ENCODE measurements at places on chromosomes 6 and 20.

DNA sequence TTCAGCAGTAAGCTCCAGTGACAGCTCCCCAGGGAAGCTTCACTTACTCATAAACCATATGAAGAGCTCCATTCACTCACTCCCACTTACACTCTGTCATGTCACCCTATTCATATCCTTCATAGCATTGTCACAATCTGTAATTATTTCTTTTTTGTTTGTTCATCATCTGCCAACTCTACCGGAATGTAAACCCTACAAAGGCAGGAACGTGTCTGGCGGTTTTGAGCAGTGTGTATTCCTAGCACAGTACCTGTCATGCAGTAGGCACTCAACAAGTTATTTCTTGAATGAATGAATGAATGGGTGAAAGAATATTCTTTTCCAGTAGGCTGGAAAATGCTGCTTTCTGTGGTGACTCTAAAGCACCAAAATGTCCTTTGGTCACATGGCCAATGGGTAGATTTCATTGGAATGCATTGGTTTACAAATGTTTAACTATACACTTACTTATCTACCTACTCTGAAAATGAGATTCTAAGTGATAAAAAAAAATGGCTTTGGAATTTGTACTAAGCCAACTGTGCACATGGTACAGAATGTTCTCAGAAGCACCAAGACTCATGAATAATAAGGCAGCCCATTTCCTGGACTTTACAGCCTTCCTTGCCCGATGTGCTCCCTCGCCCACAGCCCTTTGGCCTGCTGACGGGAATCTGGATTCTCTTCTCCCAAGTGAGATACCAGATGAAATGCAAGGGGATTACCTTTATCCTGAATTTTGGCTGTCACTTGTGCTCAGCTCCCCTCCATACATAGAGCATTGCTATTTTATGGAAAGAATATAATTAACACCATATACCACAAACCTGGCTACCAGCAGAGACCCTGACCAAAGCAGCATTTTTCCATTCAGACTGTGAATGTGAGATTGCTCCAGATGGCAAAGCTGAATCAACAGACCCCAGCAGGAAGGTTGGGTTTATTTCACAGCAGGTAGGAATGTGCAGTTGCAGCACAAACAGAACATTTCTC lies 273.3 kb downstream of the ALDH8A1 start:
- no peak for DNase-seq

DNA sequence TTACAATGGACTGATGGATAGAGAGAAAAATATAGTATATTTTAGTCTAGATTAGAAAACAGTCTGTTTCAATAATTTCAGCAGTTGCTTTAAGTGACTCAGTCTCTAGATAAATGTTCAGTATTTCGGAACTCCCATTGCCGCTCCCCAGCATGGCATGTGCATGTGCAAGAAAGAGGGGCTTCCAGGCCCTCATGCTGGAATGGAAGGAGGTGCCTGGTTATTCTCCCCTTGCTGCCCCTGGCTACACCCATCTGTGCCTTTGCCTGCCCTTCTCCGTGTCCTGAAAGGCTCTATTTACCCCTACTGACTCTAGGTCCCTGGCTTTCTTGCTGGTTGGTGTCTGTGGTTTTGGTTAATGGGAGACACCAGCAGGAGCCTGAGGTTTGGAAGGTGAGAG lies 115.7 kb upstream of the IFNGR1 start:
- no peak for DNase-seq

DNA sequence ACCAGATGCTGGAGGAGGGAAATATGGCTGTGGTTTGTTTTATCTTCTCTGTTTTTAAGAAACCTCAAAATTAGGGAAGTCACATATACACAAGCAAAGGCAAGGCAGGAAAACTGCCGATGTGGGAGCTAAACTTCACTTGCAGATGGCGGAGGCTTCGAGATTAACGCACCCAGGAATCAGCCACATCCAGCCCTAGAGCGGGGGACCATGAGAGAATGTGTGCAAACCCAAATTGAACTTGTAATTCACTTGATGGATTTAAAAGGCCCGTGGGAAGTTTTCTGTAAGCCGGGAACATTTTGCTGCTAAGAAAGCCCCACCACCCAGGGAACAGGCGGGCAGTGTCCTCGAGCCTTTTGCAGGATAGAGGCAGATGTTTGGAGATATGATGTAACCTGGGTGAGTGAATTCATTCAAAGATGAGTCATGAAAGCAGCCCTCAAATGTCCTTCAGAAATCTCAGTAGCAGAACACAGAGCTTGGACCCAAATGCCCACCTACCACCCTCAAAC lies 39.9 kb downstream of the PREX1 start:
- no peak for DNase-seq

- DNase-seq = no peak
These were observed 15.9 kb downstream of the DDO start for GRCh38 chr6:110399219-110400071.

GRCh38 chr6:108896111-108896661 lies 48.0 kb downstream of the ARMC2 start:
- no peak for DNase-seq

- no peak for DNase-seq
These were observed 413.7 kb downstream of the CDKAL1 start for GRCh38 chr6:20947977-20948376.

GRCh38 chr6:154520280-154520679 lies 9.8 kb upstream of the CNKSR3 start:
- no peak for DNase-seq

DNA sequence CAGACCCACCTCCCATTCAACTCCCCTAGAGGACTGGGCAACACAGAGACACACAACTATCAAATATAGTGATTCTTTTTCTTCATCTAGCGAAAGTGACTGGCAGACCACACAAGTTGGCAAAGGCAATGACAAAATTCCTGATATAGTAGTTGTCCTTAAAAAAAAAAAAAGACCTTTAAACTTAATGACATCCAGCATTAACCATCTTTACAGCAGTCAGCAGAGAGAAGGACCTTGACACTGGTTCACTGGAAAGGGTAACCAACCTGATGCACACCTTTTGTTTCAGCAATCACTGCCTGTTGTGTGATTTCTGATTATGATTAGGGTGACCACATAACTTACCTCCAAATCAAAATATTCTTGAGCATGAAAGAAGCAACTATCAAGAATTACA lies 1.7 kb upstream of the CNKSR3 start:
- DNase-seq = no peak

DNA sequence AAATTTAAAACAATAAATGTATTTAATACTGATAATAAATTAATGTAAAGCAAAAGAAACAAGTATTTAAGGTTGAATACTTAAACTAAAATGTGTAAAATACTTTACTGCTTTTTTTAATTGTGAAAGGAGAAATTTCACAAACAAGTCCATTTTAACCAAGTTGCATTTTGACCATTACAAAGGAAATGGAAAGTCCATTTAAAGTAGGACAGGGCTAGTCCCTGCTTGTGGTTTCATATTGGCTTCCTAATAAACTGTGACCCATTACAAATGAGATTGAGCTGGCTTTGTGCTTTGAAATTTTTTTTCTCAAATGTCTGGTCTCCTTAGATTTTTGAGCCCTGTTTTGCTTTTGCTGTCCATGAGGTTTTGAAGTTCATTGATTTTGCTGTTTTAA lies 527.6 kb downstream of the MAFB start:
- no peak for DNase-seq

- DNase-seq = no peak
These were observed 85.8 kb downstream of the ZFP64 start for GRCh38 chr20:52105442-52106422.

DNA sequence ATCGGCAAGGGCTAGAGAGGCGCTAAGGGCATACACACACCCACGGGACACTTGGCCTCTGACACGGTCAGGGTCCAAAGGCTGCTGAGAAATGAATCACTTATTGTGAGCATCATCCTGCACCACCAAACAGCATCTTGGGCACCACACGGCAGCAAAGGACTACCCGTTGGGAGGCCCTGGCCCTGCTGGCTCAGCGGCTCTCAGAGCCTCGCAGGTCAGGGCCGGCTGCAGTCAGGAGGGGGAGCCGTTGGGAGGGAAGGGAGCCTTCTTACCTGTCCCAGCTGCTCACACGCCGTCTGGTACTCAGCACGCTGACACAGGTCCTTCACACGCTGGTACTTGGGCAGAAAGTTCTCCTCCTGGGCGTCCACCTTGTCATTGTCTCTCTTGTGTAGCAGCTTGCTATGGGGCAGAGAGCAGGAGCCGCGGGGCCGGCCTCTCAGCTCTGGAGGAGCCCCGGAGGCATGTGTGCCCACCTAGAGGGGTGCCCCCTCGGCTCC lies 109.0 kb downstream of the SULF2 start:
- DNase-seq = no peak

DNA sequence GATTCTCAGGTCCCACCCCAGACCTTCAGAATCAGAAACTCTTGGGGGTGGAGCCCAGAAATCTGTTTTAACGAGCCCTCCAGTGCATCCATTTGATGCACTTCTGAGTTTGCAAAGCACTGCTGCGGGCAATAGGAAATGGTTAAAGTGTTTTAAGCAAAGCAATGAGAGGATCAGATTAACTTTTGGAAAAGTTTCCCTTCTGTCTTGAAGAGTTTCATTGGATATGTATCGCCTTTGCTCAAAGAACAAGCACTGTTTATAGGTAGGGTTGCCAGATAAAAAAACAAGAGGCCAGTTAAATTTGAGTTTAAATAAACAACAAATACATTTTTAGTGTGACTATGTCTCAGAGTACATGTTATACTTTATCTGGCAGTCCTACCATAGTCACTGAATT lies 226.0 kb downstream of the BMP7 start:
- DNase-seq = no peak

DNA sequence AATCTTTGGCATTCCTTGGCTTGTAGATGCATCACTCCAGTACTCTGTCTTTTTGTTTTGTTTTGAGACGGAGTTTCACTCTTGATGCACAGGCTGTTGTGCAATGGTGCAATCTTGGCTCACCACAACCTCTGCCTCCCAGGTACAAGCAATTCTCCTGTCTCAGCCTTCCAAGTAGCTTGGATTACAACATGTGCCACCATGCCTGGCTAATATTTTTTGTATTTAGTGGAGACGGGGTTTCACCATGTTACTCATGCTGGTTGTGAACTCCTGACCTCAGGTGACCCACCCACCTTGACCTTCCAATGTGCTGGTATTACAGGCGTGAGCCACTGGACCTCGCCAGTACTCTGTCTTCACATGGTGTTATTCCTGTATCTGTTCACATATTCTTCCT lies 35.8 kb upstream of the LGSN start:
- no peak for DNase-seq

DNA sequence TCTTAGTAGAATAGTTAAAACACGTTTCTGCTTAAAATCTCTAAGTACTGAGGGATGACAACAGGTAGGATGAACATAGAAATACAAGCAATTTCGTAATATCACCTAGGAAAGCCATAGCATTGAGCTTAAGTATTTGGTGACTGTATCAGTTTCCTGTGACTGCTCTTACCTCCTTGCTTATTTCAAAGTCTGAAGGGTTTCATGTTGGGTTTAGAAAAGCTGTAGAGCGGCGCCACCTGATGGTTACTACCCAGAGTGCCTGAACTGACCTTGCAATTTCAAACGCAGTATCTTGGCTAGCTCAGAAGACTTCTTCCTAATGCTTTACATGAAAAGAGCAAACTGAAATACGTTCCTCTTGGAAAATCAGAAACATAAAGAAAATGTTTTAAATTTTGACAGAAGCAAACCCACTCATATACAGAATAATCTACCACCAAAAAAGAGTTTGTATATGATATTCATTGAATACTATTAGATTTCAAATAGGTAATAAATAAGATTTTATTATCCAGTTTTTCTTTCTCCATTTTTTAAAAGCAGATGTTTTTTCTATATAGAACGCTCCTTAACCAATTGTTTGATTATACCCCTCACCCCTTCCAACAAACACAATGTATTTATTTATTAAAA lies 82.3 kb upstream of the RIPOR2 start:
- DNase-seq = no peak

GRCh38 chr6:44258325-44258863 lies 1.1 kb upstream of the SLC35B2 start:
- no peak for DNase-seq

- DNase-seq = no peak
These were observed 150.8 kb downstream of the SASH1 start for GRCh38 chr6:148493424-148493823.

DNA sequence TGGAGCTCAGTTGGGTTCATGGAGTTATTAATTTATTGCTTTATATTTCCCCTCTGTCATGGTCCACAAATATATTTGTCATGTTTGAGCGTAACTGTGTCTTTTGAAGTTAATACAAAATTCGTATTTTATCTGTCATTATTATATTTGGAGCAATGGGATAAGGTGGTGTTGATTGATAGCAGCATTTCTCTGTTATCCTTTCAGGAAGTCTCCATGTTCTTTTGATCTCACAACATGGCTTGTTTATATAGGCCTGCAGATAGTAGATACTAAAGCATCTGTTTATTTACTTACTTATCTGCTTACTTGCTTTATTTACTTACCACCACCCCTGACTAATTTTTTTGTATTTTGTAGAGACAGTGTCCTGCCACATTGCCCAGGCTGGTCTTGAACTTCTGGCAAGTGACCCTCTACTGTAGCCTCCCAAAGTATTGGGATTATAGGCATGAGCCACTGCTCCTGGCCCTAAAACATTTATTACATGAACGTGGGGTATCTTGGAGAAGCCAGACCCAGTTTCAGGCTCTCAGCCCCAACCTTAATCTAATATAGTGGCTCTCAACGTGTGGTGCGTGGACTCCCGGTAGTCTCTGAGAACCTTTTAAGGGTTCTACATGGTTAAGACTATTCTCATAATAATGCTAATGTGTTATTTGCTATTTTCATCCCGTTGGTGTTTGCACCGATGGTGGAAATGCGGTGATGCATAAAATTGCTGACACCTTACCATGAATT lies 104.2 kb downstream of the NCOA3 start:
- no peak for DNase-seq

GRCh38 chr6:151024597-151024996 lies 159.1 kb downstream of the MTHFD1L start:
- DNase-seq = no peak

DNA sequence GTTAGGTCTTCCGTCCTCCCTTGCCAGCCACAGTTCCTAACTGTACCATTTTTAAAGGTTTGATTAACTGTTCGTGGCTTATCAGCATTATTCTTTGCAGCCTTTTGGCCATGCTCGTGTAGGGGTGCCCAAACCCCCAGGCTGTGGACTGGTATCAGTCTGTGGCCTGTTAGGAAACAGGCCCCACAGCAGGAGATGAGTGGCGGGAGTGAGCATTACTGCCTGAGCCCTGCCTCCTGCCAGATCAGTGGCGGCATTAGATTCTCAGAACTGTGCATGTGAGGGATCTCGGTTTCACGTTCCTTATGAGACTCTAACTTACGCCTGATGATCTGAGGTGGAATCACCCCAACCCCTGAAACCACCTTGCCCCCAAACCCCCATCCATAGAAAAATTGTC lies 79.3 kb downstream of the TBC1D7 start:
- no peak for DNase-seq

- no peak for DNase-seq
These were observed 33.4 kb downstream of the CTNNBL1 start for GRCh38 chr20:37726971-37727956.

GRCh38 chr20:54075322-54075721 lies 4.9 kb upstream of the BCAS1 start:
- no peak for DNase-seq

GRCh38 chr6:112342511-112342910 lies 4.6 kb upstream of the RFPL4B start:
- DNase-seq = no peak

GRCh38 chr6:99344289-99344688 lies 5.2 kb downstream of the FAXC start:
- DNase-seq = no peak

- no peak for DNase-seq
These were observed 91.3 kb downstream of the ZMYND8 start for GRCh38 chr20:47265214-47265613.

Measured in GOT3 (cell line).